ENCODE measurements at places on chromosomes 4 and X.
A peak's percentile ranks its signal among the peaks of the same experiment; 100 is the strongest.

DNA sequence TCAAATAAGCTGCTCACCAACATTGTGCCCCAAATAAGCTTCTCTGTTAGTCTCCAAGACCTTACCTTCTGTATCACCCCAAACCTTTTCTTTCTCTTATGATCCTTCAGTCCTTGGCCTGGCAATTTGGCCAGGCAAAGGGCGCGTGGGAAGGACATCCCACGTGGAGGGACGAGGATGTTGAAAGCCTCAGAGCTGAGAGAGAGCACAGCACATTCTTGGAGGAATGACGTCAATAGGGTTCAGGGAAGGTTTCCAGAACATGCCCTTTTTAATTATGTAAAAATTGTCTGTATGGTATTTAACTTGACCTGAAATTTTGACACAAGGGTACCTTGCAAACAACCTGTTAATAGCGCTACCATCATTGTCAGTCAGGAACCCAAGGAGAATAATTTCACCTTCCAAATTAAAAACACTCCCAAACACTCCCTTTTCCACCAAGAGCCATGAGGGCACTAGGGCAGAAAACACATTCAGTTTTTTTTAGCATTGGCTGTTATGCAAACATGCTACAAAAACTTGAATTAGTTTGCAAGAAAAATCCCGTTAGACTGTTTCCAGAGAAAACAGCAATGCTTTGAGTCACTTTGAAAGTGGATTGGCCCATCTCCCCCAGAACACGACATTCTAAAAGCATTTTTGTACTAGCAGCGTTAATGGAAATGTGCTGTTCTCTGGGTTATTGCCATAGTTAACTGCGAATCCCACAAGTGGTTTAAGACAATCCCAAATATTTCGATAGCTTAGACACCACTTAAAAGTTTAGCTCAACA lies 183.2 kb upstream of the PUDP start:
- DNase-seq, result peak; percentile 96

DNA sequence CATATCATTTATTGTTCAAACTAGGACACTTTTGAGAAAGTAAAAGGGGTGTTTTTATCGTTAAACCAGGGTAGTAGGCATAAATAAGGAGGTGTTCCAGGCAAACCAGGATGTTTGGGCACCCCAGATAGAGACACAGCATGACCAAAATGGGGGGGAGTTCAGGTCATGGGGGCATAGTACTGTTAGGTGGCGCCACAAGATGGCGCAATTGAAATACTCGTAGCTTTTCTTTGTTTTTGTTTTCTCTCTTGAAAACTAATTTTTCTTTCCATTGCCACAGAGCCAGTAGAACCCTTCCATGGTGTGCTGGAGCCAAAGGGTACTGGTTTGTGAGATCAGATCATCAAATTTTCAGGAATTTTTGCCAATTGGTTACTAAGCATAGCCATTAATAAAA lies 283.4 kb downstream of the BCOR start:
- DNase-seq, result peak; percentile 32

GRCh38 chr4:186030795-186031194 lies 38.2 kb upstream of the TLR3 start:
- DNase-seq, result no peak

DNA sequence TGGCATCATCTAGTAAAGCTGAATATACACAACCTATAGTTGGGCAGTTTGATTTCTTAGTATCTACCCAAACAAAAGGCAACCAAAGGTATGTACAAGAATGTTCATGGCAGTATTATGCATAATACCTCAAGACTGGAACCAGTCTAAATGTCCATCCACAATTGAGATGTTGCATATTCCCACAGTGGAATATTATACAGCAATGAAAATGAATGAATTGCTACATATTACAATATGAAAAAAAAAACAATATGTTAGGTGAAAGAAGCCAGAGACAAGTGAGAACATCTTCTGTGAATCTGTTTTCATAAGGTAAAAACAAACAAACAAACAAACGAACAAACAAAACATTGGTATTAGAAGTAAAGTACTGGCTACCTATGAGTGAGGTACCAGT lies 11.6 kb upstream of the RAB28 start:
- no peak for DNase-seq

DNA sequence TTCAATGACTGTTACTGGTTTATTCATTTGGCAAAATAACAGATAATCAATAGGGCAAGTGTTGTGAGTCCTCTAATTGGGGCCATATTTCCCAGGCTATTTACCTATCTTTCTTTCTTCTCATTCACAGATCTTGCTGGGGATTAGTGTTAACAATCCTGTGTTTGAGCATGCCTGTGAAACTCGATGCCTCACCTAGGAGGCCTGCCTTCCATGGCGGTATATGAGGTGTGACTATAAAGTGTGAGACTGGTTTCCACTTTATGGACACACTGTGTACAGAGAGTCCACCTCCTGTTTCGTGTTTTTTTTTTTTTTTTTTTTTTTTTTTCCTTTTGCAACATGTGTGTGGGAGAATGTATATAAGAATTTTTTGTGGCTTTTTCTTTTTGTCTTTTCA lies 199.3 kb downstream of the BMPR1B start:
- DNase-seq, result no peak

DNA sequence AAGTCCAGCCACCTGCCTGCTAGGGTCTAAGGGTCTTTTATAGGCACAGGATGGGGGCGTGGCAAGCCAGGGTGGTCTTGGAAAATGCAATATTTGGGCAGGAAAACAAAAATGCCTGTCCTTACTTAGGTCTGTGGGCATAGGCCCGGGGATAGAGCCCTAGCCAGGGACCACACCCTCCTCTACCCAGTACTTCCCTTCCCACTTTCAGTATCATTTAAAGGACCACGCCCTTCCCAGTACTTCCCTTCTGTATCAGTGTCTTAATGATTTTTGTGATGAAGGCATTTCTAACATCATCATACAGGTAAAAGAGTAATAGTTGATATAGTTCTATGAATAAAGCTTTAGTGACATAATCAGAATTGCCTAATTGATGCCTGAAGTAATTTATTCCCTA lies 11.4 kb downstream of the BANK1 start:
- no peak for DNase-seq
